ENCODE measurements at places on chromosomes 2 and 18.

DNA sequence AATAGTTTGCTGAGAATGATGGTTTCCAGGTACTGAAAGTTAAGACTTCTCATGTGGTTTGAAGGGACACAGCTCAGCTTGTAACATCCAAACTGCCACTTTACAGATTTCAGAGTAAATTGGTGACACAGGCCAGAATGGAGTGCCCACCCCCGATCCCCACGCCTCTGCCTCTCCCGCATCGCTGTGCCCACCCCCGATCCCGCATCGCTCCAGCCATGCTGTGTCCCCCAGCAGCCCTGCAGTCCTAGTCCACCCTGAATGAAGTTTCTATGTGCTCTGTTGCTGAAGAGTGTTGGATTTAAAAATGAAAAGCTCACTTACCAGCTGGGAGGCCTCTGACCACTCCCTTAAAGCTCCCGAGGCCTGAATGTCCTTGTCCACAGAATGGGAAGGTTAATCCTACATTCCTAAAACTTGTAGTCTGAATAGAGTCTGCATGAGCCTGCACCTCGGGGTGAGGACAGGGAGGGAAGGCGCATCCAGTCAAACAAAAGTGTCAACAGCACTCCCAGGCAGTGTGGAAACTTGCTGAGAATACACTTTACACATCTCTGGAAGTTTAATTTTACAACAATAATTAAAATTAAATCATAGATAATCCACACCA, 176.4 kb upstream of the ID2 start:
- no peak for DNase-seq

DNA sequence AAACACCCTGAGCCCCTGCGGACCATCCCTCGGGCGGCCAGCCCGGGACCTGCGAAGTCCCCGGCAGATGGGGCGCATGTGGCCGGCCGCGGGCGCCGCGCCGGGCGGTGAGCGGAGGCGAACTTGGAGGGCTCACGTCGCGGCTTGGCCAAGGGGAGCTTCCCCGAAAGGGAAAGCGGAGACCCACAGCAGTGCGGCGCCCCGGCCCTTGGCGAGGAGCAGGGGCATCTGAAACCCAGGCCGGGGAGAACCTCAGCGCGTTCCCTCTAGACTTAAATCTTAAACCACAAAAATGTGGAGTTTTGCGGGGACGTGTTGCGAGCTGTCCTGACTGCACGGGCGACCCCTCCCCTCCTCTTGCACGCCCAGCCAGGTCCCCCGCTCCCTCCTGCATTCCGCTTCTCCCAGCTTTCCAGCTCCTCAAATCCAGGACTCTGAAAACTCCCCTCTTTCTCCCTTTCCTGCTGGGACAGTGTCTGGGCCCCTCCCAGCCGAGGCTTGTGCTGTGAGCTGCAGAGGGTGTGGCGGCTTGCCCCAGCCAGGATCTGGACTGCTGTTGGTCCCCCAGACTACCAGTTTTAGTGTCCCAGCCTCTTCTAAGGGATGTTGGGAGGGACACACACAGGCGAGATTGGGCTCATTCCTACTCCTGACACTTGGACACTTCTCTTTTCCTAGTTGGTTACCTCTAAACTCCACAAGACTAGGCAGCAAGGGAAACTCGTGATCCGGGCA, 1.3 kb downstream of the FMNL2 start:
- DNase-seq: no peak

- no peak for DNase-seq
These were observed 8.4 kb downstream of the TGIF1 start for GRCh38 chr18:3458378-3458777.

DNA sequence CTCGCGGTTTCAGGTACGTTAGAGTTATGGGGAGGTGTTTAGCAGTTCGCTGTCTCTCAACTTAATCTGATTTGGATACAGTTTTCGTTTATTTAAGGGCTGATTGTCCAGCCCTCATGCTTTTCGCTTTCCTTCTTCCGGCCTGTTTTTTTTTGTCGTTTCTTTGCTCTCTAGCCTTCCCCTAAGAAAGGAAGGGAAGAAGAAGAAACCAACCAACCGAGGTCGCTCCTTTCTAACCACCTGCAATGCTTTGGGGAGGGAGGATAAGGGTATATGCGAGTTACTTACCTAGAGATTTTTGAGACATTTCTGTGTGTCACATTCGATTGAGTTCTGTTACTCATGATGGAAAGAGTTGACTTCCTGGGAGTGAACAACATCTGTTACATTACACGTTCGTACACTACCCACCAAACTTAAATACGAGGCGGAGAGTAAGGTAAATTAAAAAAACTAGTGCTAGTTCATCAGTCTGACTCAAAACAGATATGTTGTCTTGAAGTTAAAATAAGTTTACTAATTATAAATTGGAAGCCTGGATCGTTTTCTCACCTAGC, 918 bp downstream of the EIF5B start:
- DNase-seq: peak; percentile 25

DNA sequence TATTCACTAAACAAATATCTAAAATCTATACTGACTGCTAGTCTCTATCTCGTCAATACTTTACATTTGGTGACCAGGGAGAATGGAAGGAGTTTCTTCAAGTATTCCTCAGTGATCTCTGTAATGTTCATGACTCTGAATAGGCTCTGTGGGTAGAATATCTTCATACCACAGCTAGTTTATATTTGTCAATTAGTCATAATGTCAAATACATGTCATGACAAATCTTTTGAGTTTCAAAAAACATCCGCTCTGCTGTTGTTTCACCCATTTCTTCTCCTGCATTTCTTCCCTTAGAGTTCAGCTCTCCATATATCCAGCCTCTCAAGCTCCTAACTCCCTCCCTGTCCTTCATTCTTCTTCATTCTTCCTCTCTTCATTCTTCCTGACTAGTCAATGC, 206.5 kb upstream of the FANCL start:
- no peak for DNase-seq

DNA sequence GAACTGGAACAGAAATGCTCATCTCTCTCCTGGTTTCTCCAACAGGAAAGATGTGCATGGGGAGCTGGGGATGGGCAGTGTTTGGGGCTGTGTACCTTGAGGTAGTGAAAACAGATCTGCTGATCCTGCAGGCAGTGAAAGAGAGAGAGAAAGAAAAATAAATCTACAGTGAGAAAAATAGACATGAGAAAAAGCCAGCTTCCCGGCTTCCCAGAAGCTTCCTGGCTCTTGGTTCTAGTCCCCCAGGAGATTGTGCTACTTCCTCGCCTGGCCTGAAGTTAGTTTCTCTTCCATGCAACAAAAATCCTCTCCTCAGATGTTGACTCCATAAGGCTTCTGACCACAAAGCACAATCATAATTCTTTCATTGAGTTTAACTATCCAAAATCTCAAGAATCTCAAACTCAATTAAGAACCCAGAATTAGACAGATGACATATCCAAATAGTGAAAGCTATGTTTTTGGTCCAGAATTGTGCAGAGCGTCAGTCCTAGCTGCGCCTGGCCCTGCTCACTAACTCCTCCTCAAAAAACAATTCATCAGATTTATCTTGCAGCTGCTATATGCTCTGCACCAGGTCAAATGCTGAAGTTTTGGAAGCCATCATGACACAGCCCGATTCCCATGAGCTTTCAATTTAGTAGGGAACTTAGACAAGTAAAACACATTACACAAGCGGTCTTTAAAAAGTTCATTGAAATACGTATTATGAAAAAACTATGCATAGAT, 20.1 kb upstream of the NAB1 start:
- no peak for DNase-seq

DNA sequence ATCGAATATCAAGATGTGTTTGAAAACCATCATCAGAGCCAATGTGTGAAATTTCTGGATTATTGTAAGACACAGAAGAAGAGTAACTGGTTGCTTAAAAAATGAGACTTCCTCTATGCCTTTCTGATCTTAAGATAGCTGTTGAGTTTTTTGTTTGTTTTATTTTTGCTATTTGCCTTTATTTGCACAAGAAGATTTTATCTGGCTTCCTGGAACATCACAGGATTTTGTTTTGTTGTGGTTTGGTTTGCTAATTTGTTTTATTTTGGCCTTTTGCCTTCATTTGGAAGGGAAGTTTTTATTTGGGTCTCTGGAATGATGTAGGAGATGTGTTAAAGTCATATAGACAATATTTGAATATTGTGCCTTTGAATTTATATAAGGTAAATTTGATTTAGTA, 3.9 kb upstream of the CYTIP start:
- no peak for DNase-seq

DNA sequence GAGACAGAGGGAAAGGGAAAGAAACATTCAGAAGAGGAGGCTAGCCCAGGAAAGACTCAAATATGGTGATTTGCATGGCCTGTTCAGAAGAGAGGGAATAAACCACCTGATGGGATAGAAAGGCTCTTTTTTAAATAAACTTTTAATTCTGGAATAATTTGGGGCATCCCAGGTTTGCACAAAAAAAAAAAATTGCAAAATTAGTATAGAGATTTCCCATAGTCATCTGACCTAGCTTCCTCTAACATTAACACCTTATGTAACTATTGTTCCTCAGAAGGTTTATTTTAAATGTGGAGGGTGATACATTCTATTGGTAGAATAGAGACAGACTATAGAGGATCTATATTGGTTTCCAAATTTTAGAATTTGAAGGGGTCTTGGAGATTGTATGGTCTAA, 330.4 kb upstream of the SLC14A2 start:
- DNase-seq: no peak
